ENCODE measurements at places on chromosomes 5 and 9. TPM values are rescaled to one million over a fixed set of nuclear protein-coding genes. Genes with fewer than 3 reads are reported as not detected.

Gene CTXN3
- not detected for total RNA-seq

DNA sequence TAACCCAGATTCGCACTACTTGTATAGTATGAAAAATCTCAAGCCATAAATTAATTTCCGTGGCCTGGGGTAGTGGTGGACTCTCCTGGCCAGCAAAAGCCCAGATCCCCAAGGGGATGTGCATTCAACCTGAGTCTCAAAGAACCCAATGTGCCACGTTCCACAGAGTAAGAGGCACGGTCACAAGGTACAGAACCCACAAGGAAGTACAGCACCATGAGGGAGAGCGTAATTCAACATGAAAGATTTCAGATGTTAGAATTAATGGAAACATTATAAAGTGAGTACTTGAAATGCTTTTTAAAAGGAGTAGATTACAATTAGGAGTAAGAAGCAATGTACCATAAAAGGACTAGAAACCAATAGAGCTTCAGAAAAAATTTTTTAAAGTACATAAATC lies 23.4 kb downstream of the SRD5A1 start:
- no peak for DNase-seq

DNA sequence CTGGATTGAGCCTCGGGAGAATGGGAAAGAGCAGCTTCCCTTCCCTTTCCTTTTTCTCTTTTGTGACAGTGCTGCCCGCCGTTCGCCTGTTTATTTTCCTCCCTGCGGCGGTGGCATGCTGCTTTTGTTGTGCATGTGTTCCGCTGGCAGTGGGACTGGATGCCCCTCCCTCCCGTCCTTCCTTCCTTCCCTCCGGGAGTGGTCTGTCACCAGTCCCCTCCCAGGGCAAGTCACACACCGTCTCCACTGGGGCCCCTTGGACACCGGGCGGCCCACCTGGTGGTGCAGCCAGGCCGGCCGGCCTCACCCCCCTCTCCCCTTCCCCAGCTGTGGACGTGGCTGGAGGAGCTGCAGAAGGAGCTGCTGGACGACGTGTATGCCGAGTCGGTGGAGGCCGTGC lies 214.7 kb downstream of the TRIO start:
- DNase-seq = no peak

Gene HMCN2
- 0.05 TPM for total RNA-seq

GRCh38 chr9:105305856-105306255 lies 61.4 kb downstream of the SLC44A1 start:
- DNase-seq = no peak

DNA sequence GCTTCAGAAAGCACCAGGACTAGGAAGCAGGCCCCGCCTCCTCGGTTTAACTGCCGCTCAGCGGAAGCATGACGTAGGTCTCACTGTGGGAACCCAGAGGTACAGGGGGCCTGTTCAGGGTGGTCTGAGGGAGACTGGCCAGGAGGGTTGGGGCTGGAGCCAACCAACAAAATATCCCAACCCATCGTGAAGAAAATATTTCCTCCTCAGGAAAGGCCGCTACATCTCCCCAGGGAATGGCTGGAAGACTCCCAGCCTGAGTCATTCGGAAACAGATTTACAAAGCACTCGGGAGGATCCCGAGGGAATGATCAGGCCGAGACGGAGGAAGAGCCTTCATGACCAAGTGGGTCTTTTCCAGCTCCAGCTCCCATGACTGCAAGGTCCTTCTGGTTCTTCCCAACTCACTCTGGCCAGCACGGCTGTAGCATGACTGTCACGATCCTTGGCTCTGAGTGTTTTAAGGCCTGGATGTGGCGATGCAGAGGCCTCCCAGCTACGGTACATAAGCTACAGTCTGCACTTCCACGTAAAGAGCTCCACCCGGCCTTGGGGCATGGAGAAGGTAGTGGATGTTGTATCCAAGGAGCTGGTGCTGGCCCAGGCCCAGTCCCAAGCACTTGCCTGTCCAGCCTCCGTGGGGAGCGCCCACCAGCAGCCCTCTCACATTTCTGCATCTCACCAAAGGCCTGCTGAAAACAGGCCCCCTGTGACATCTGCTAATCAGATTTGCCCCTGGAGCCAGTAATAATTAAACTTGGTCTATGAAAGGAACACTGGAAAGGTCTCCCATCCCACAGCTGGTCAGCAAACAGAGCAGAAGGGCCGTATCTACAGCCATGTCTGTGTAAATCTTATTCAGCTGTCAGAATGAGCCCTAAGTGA lies 100.6 kb downstream of the LHFPL2 start:
- DNase-seq = no peak

Gene OXCT1
- 91.4 TPM for total RNA-seq

DNA sequence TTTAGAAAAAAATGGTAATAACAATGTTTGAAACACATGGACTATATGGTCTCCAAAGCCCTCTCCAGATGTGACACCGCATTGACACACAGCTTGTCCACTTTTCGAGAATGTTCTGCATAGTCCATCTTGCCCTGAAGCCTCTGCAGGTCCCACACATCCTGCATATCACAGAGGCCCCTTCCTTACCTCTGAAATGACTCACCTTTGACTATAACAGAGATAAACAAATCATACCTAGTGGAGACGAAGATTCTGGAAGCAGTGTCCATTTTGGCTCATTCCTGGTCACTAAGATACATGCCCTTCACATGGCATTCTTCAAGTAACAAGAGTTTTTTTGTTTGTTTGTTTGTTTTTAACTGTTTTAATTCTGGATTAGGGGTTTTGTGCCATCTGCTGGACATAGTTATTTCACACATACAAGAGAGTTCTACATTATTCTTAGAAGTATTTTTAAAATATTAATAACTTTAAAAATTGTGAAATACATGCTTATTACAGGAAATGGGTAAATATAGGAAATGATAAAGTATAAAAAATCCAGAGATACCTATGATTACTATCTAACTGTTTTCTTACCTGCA lies 5.1 kb downstream of the ARL14EPL start:
- DNase-seq = no peak

- no peak for DNase-seq
Observed at GRCh38 chr5:38997591-38997990, 76.6 kb downstream of the RICTOR start.

- no peak for DNase-seq
Observed at GRCh38 chr5:155148694-155149093, 135.1 kb downstream of the KIF4B start.

Gene PCDHAC1
- not detected for total RNA-seq

DNA sequence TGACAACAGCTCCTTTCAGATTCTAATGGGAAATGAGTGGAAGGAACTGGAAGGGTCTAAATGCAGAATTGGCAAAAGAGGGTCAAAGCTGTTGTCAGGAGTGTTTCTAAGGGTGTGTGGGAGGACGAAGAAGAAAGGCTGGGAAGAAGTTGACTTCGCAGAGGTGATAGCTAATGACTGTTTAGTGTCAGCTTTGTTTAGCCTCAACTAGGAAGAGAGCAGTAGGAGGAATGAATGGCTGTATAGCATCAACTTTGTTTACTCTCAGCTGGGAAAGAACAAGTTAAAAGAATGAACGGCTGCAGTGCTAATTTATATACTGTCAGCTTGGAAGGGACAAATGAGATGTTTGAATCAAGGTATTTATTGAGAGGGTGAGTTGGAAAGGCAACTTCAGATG lies 5.9 kb upstream of the LIX1 start:
- DNase-seq = no peak

GRCh38 chr5:146962801-146963355 lies 84.3 kb upstream of the PPP2R2B start:
- DNase-seq = no peak

Gene MSX2
- total RNA-seq = not detected

- no peak for DNase-seq
Observed at GRCh38 chr5:38483805-38484398, 72.5 kb downstream of the LIFR start.

Gene SPAAR
- total RNA-seq = not detected

DNA sequence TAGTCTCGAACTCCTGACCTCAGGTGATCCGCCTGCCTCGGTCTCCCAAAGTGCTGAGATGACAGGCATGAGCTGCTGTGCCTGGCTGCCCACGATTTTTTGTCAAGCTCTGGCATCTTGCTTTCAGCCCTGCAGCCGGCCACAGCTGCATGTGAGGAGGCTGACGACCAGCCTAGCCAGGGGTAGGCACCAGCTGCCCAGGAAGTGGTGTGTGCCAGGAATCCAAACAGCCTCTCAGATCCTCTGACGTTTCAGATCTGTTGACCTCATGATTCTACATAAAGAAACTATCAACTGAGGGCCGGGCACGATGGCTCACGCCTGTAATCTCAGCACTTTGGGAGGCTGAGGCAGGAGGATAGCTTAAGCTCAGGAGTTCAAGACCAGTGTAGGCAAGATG lies 19.0 kb downstream of the DYNC2I2 start:
- DNase-seq = no peak

DNA sequence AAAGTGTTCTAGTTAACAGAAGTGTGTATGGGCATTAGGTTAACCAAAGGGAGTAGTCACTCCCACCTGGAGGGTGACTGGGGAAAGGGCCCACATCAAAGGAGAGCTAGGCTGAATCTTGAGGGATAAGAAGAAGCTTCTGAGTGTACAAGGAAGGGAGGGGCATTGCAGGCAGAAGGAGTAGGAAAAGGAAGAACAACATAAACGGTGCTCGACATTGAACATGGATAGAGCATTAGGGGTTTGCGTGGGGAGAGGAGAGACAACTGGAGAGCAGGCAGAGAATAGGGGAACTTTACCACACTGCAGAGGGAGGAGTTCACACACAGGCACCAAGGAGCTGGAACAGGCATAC lies 5.3 kb upstream of the GLRX start:
- no peak for DNase-seq

Gene FOXD4L4
- total RNA-seq = 0.11 TPM

DNA sequence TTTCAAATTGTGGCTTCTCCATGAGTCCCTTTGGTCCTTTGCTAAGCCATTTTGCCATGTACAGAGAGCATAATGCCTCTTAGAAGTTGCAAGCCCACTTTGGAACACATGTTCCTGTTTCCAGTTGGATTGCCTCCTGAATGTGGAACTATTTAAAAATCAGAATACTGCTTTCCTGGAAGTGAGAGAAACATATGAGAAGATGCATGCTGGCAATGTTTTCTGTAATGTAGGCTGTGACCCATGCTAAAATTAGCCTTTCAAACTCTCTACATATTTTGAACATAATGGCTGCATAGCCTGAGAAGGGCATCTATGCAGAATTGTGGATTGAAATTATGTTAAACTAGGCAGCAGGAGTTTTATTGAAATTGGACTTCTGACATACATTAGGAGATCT lies 175.5 kb upstream of the PAPPA start:
- no peak for DNase-seq

GRCh38 chr9:84137968-84138367 lies 157.4 kb downstream of the RMI1 start:
- DNase-seq = no peak

Gene PTCD2
- total RNA-seq = 14.1 TPM

Gene C9
- total RNA-seq = not detected

DNA sequence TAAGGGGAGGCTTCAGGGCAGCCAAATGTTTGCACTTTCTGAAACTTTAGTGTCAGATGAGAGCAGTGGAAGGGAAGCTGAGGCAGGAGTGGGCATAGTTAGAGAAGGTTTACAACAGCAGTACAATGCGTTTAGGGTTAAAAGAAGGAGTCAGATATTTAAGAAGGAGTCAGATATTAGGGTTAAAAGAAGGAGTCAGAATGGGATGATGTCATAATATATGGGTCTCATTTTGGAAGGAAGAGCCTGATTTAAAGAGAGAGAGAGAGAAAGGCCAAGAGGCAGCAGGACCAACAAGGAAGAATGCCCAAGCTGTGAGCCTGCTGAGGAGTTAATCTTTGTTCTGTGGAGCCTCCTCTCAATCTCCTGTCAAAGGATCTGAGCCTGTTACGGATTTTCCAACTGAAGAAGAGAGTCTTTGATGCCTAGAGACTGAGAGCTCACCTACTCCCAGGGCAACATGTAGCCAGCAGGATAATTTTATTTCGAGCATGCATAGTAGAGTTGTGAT lies 9.5 kb downstream of the ISL1 start:
- no peak for DNase-seq

Gene CATSPER3
- 0.69 TPM for total RNA-seq

GRCh38 chr5:103638979-103639378 lies 76.4 kb upstream of the NUDT12 start:
- DNase-seq = no peak

DNA sequence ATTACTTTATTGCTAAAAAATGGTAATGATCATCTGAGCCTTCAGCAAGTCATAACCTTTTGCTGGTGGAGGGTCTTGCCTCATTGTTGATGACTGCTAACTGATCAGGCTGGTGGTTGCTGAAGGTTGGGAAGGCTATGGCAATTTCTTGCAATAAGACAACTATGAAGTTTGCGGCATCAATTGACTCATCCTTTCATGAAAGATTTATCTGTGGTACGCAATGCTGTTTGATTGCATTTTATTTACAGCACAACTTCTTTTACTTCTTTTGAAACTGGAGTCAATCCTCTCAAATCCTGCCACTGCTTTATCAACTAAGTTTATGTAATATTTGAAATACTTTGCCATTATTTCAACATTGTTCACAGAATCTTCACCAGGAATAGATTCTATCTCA lies 58.3 kb upstream of the ACO1 start:
- no peak for DNase-seq

Gene CCL27
- 0.23 TPM for total RNA-seq

GRCh38 chr9:16773617-16774016 lies 96.9 kb downstream of the BNC2 start:
- no peak for DNase-seq

DNA sequence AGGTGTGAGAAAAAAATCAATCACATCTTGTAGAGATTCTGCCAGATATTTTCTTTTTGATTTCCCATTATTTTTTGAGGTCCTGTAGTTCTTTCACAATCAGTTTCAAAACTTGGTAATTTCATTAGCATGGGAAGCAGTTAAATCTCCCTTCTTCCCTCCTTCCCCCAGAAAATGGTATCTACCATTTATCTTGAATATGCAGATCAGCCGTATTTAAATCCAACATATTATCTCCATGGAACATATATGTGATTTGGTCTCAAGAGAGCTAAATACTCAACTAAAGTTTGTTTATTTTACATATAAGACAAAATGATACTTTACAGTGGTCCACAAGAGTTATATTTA lies 1034.8 kb downstream of the CDH12 start:
- no peak for DNase-seq

GRCh38 chr5:179331591-179332375 lies 13.5 kb downstream of the ADAMTS2 start:
- DNase-seq = no peak

GRCh38 chr5:53249529-53250200 lies 140.1 kb upstream of the MOCS2 start:
- DNase-seq = no peak

DNA sequence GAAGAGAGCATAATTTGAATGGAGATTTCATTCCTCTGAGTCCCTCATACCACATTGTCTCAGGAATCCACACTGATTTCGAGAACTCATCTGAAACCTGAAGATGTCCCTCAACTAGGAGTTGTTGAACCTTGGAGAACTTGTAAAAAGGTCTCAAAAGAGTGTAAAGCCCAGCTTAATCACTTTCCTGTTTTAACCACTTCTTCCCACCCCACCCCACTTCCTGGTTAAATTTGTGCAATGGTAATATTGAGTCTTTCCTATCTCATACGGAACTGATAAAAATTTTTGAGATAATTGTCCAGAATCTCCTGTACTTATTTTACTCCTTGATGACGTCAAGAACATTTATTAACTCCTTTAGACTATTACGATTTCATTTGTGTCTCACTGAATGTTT lies 240.7 kb downstream of the ARRDC3 start:
- no peak for DNase-seq

All from activated CD4-positive, alpha-beta T cell treated with anti-CD3 and anti-CD28 coated beads for 36 hours (primary cell).